DND-41 (cell line): ENCODE measurements at places on chromosomes 1 and 21.
A peak's percentile ranks its signal among the peaks of the same experiment; 100 is the strongest.

DNA sequence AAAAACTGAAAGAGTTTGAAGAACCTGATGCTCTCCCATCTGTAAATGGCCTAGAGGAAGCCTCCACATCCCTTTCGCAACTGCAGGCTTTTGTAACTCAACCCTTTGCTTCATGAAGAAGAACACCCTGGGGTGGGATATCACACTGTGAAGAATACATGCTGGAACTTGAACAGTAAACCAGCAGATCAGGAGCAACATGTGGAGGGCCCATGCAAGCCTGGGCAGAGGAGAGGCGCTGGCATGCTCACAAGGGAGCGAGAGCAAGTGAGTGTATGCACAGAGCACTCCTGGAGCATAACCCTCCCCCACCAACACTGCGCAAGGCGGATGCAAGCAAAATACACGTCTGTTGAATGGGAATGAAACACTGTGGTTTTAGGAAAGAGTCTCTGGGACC is 24.6 kb upstream of the SPAG17 start:
- no peak overlapping the region for H3K27ac ChIP-seq
- no peaks in the 10 kb centered on the region for H3K27me3 ChIP-seq
- no peaks in the 10 kb centered on the region for H3K4me1 ChIP-seq
- no peak overlapping the region for H3K4me3 ChIP-seq

- no peak overlapping the region for H3K27ac ChIP-seq
- DNase-seq: no peak
- H3K4me3 ChIP-seq: no peak overlapping the region
- H3K4me1 ChIP-seq: no peaks in the 10 kb centered on the region
Observed at GRCh38 chr1:23394181-23394580, 24.5 kb upstream of the ZNF436 start.

DNA sequence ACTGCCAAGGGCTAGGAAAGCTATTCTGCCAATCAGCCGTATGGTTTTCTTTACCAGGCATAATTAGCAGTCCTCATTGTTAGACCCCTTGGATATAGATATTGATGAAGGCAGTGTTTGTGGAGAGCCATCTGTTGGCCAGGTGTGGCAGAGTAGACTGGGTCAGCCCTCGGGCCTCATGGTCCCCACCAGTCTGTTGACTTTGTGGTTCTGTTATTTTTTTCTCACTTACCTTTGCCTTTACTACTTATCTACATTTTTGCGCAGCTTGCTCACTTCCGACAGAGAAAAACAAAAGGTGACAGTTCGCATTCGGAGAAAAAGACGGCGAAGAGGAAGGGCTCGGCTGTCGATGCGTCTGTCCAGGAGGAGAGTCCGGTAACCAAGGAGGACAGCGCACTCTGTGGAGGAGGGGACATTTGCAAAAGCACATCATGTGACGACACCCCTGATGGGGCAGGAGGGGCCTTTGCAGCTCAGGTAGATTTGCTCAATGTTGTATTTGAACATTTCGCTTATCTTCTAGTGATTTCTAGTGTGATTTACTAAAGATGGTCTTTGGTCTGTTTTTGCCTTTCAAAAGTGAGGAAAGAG is 2.3 kb downstream of the PCNT start:
- no peak for DNase-seq
- peak overlapping the region; percentile 29; the same call in 1 of the 2 replicates for H3K27ac ChIP-seq
- no peaks in the 10 kb centered on the region for H3K27me3 ChIP-seq
- H3K4me3 ChIP-seq: no peak overlapping the region
- H3K36me3 ChIP-seq: peaks cover 66% of the 10 kb centered on the region

GRCh38 chr1:109928591-109929111 is 18.0 kb downstream of the CSF1 start:
- no peaks in the 10 kb centered on the region for H3K27me3 ChIP-seq
- no peaks in the 10 kb centered on the region for H3K4me1 ChIP-seq
- H3K4me3 ChIP-seq: no peak overlapping the region
- H3K36me3 ChIP-seq: peaks cover 9% of the 10 kb centered on the region; the same call in 1 of the 2 replicates

GRCh38 chr1:231934797-231935196 is 308.2 kb downstream of the DISC1 start:
- H3K4me1 ChIP-seq: no peaks in the 10 kb centered on the region
- no peak overlapping the region for H3K4me3 ChIP-seq
- no peak for DNase-seq

DNA sequence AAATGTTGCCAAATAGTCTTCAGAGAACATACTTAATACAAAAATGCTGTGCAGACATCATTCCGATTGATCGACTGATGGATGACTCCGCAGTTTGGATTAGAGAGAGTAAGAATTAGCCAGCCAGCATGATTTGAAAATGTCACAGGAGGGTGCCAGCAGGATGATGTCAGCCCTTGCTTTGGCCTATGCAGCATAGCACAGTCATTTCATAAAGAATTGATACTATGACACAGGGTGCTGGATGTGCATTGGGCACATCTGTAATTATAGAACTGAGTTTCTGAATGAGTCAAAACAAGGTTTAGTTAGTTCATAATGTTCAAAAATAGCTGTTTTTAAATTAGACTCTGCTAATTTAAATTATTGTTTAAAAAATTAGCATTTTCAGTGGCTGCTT is 21.6 kb upstream of the TRAF5 start:
- peaks cover 46% of the 10 kb centered on the region for H3K36me3 ChIP-seq
- H3K4me1 ChIP-seq: no peaks in the 10 kb centered on the region
- no peak for DNase-seq
- no peak overlapping the region for H3K4me3 ChIP-seq
- no peak overlapping the region for H3K27ac ChIP-seq

DNA sequence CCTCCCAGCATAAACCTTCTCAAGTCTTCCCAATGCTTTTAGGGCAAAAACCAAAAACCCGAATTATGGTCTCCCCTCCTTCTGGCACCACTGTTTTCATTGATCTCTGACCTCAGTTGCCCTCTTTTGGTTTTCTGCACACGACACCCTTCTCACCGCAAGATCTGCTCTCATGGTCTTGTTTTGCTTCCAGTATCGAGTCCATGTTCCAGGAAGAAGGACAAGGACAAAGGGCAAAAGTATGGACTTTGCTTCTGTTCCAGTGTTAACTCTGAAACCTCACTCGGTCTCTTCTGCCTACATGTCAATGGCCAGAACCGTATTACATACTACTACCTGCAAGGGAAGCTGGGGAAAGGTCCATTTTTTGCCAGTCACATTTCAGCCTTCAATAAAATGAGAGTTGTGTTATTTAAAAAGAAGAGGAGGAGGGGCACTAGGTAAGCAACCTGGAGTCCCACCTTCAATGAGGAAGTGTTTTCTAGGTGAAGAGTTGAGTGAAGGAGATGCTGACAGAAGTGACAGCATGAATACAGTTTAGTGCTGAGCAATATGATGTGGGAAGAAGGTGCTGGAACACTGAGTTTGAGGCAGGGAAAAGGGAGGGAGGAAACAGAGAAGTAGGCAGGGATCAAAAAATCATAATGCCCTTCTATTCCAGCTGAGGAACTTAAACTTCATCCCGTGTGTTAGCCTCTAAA is 183.4 kb downstream of the FGGY start:
- H3K27me3 ChIP-seq: no peaks in the 10 kb centered on the region
- H3K27ac ChIP-seq: no peak overlapping the region
- peaks cover 41% of the 10 kb centered on the region for H3K4me1 ChIP-seq
- no peaks in the 10 kb centered on the region for H3K36me3 ChIP-seq
- no peak for DNase-seq

- no peaks in the 10 kb centered on the region for H3K36me3 ChIP-seq
- H3K4me3 ChIP-seq: no peak overlapping the region
- no peaks in the 10 kb centered on the region for H3K27me3 ChIP-seq
- H3K4me1 ChIP-seq: no peaks in the 10 kb centered on the region
Observed at GRCh38 chr1:118881751-118882150, 106.4 kb downstream of the TBX15 start.

GRCh38 chr1:110060034-110060661 is 10.3 kb downstream of the ALX3 start:
- peak; percentile 69 for DNase-seq
- H3K36me3 ChIP-seq: peaks cover 38% of the 10 kb centered on the region
- H3K27me3 ChIP-seq: no peaks in the 10 kb centered on the region

DNA sequence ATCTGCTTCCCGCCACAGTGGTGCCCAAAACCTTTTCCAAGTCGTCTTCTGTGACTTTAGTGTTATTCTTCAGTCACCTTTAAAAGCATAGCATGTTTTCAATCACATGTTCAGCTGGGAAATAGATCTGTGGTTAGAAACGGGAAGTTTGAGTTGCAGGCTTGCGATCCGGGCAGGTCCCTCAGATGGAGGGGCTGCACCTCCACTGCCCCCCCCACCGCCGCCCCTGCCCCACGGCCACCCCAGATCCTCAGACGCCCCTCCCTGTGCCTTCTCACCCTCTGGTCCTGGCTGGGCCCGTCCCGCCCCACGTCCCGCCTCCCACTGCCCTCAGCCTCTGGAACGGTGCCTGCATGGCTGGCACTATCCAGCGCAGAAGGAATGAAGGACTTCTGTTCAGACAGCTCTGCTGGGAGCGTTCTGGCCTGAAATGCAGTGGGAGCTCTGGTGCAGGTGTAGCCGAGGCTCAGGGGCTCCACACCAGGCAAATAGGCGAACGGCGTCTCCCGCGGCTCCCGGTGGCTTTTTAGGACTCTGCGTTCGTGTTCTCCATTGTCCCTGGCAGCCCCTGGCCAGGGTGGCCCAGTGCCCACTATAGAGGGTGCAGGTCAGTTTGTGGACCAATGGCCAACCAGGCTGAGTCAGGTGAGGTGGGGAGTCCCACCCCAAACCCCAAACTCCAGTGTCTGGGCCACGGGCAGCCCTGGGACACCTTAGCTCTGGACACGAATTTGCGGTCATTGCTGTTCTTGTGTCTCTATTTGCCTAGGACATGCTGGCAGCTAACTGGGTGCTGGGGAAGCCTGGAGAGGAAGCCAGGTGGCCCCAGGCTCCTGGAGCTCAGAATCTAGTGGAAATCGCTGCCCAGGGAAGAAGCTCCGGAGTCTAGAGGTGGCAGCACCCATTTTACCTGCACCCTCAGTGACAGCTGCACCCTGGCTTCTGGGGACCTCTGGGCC is 67.1 kb downstream of the FAAP20 start:
- no peak for DNase-seq
- H3K27ac ChIP-seq: no peak overlapping the region
- no peaks in the 10 kb centered on the region for H3K36me3 ChIP-seq

- H3K4me1 ChIP-seq: no peaks in the 10 kb centered on the region
- H3K27me3 ChIP-seq: no peaks in the 10 kb centered on the region
- peaks cover 39% of the 10 kb centered on the region for H3K36me3 ChIP-seq
- H3K27ac ChIP-seq: no peak overlapping the region
Observed at GRCh38 chr21:36235058-36235582, 78.5 kb downstream of the DOP1B start.

DNA sequence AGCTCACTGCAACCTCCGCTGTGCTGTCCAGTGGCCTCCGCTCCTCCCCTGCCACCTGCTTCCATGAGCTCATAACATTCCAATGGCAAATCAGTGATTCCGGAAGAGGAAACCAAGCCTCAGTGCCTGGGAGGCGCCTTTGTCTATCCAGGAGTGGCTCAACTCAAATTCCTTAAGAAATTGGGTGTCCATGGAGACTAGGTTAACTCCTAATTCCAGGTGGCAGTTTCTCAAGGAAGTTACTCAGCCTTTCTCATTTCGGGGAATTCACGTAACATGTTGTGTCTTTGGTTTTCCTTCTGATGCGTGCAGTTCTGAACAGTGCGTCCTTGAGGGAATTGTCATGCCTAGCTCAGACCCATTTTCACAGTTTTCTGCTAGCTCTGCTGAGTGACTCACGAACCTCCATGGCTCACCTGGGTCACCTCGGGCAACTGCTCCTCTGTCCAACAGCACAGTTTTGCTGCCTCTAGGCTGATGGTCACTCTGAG is 89.9 kb upstream of the DSCAM start:
- H3K27me3 ChIP-seq: peaks cover 2% of the 10 kb centered on the region
- no peak overlapping the region for H3K27ac ChIP-seq
- H3K4me3 ChIP-seq: no peak overlapping the region

GRCh38 chr1:156135930-156136871 is 17.2 kb upstream of the SEMA4A start:
- H3K4me3 ChIP-seq: no peak overlapping the region
- H3K27ac ChIP-seq: no peak overlapping the region
- no peaks in the 10 kb centered on the region for H3K4me1 ChIP-seq
- no peaks in the 10 kb centered on the region for H3K27me3 ChIP-seq

GRCh38 chr21:45020629-45021427 is 53.6 kb upstream of the ADARB1 start:
- no peak for DNase-seq
- no peak overlapping the region for H3K4me3 ChIP-seq
- no peaks in the 10 kb centered on the region for H3K27me3 ChIP-seq

DNA sequence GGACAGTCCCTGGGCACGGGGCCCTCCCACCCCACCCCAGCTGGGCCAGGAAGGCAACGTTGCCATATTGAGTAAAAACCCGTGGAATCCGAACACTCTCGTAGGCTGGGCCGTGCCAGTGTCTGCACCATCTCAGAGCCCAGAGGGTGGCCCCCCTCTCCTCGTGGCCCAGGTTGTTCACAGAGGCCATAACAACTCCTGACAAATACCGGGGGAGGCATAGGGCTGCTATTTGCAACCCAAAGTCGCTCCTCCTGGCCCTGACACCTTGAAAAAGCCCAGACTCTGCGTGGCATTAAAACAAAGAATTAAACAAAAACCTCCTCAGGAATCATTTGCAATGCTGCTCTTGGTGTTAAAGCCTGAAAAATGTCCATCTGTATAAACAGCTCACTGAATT is 141.4 kb downstream of the CASZ1 start:
- no peak for DNase-seq
- no peak overlapping the region for H3K4me3 ChIP-seq
- H3K27ac ChIP-seq: no peak overlapping the region

- 0 out of 2 replicates have a peak, but pooled peaks cover 3% of the 10 kb centered on the region for H3K4me1 ChIP-seq
- H3K36me3 ChIP-seq: peaks cover 62% of the 10 kb centered on the region
- no peak overlapping the region for H3K27ac ChIP-seq
- no peak for DNase-seq
Observed at GRCh38 chr1:28526886-28527285, 21.0 kb downstream of the RCC1 start.

- no peak overlapping the region for H3K27ac ChIP-seq
- no peaks in the 10 kb centered on the region for H3K36me3 ChIP-seq
- no peaks in the 10 kb centered on the region for H3K27me3 ChIP-seq
- DNase-seq: no peak
- peaks cover under 1% of the 10 kb centered on the region for H3K4me1 ChIP-seq
- H3K4me3 ChIP-seq: no peak overlapping the region
Observed at GRCh38 chr1:101706366-101706765, 290.4 kb downstream of the OLFM3 start.

DNA sequence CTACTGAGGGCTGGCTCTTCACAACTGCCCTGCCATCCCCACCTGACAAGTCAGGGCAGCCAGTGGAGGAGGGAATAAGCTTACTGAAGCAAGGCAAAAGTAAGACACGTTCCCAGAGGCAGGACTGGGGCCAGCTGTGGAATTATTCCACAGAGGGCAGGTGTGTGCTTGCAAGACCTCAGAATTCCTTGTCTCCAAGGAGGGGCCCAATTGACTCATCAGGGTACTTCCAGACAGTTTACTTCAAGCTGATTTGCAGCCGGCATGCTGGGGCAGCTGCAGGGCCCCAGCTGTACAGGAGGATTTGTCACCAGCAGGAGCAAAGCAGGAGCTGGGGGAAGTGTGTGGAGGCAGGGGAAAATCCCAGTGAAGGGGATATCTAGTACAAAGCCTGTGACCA is 167.5 kb upstream of the CAMK1G start:
- DNase-seq: no peak
- no peak overlapping the region for H3K4me3 ChIP-seq
- H3K27me3 ChIP-seq: peaks cover 8% of the 10 kb centered on the region
- no peaks in the 10 kb centered on the region for H3K4me1 ChIP-seq
